ENCODE measurements at places on chromosomes 2 and 18.
A peak's percentile ranks its signal among the peaks of the same experiment; 100 is the strongest.

DNA sequence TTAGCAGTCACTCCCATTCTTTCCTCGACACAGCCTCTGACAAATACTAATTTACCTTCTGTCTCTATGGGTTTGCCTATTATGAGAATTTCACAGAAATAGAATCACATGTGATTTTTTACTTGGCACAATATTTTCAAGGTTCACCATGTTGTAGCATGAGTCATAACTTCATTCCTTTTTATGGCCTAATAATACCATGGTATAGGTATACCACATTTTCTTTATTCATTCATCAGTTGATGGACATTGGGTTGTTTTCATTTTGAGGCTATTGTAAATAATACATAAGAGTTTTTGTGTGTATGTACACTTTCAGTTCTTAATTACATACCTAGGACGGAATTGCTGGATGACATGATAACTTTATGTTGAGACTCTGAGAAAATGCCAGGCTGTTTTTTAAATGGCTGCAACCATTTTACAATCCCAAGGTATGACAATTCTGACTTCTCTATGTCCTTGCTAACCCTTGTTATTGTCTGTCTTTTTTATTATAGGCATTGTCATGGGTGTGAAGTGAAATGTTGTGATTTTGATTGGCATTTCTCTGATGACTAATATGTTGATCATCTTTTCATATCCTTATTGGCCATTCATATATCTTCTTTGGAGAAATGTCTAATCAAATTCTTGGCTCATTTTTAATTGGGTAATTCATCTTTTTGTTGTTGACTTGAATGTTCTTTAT is 87.9 kb downstream of the IRS1 start:
- no peak for DNase-seq

DNA sequence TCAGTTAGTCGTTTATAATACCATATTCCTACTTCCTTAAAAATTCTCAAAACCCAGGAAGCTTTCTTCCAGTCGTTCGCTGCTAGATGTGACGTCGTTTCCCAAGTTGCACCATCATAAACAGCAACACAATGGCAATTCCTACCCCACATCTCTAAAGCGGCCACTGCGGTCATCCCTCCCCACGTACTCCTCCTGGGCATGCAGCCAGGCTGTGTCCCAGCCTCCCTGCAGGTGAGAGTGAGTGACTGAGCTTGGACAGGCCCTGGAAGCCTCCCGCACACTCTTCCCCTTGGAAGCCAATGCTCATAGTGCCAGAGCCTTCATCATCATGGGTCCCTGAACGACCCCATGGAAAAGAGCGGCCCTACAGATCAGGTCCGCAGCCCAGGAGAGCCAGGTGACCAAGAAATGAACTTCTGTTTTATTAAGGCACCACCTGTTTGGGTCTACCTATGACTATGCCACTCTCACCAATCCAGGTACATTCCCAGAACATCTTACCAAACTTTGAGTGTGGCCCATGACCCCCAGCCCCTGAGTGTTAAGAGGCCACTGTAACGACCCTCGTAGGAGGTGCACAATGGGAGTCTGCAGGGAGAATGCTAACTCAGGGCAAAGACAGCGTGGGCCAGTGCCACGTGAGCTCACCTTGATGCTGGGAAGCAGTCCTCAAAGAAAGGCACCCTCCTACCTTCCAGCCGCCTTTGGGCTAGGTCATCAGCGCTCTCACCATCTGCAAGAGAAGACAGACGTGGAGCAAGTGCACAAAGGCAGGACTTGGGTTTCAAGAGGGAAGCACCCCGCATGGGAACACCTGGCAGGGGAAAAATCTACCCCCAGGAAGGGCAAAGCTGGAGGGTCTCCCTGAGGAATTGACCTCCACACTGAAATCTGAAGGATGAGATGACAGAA is 74.7 kb upstream of the RAB6C start:
- peak; percentile 64 for DNase-seq

- DNase-seq: no peak
Observed at GRCh38 chr2:45793305-45793962, 142.0 kb downstream of the PRKCE start.

DNA sequence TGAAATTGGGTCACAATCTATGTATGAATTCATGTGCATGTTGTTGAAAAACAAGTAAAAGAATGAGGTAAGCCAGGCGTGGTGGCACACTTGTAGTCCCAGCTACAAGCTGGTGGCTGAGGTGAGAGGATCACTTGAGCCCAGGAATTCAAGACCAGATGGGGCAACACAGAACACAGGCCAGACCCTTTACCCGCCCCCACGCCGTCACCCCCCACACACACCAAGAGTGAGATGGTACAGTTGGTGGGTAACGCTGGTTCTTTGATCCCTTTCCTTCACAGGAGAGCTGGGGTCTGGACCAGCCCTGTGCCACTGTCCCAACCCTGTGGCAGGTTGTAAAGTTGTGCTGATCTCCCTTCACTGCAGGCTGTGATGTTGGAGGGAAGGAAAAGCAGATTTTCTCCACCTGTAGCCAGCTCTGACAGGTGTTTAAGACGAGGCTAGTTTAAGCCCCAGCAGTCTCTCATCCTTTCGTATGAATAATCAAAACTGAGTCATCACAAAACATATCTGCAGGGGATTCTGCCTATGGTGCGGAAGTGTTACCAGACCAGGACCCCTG is 13.6 kb downstream of the B3GNT2 start:
- DNase-seq: no peak

DNA sequence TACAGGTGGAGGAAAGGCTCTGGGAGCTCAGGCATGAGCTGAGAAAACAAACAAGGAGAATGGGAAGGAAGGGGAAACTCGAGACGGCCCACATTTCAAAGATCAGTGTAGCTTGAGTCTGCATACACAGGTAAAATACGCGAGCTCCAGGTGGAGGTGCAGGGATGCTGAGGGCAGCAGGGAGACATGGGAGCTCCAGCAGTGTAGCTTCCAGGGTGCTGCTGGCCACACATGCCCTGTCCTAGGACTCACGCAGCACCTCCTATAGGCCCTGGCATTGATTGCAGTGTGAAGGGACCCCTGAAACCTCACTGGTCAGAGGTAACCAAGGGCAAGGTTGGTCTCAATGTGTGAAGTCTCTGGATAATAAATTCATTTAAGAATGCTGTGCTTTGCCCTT is 362.8 kb upstream of the HS6ST1 start:
- no peak for DNase-seq

GRCh38 chr2:111698089-111698488 is 185.9 kb downstream of the ANAPC1 start:
- no peak for DNase-seq

- DNase-seq: no peak
Observed at GRCh38 chr2:137254052-137254451, 488.7 kb downstream of the THSD7B start.

- DNase-seq: no peak
Observed at GRCh38 chr18:80159713-80160636, 50.9 kb downstream of the ADNP2 start.

DNA sequence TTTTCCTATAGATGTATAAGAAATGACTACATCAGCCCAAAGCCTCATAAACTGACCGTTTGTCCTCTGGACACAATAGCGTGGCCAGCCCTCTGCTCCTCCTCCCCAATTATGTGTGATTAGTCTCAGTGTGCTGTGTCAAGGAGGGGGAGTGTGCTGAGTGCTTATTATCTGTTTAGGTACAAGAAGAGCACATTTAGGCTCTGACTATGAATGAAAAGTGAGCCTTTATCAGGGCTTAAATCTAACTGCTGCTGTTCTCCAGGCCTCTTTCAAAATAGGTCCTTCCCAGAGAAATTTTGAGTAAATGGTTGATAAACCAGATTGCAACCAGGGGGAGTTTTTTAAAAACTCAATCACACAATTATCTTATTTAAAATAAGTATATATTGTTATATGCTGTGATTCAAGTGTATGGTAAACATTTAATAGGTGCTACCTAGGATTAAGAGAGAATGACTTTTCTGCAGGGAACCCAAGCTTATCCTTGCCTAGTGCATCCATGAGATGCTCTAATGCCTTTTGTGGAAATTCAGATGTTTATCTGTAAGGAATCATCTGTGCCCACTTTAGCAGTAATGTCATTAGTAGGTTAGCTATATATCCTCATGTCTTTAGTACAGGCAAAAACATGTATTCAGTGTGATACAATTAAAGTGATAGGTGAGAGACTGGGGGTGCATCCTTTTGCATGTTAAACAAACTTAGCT is 168.7 kb upstream of the SIX3 start:
- no peak for DNase-seq

- no peak for DNase-seq
Observed at GRCh38 chr2:52880872-52881271, 886.7 kb upstream of the CHAC2 start.

DNA sequence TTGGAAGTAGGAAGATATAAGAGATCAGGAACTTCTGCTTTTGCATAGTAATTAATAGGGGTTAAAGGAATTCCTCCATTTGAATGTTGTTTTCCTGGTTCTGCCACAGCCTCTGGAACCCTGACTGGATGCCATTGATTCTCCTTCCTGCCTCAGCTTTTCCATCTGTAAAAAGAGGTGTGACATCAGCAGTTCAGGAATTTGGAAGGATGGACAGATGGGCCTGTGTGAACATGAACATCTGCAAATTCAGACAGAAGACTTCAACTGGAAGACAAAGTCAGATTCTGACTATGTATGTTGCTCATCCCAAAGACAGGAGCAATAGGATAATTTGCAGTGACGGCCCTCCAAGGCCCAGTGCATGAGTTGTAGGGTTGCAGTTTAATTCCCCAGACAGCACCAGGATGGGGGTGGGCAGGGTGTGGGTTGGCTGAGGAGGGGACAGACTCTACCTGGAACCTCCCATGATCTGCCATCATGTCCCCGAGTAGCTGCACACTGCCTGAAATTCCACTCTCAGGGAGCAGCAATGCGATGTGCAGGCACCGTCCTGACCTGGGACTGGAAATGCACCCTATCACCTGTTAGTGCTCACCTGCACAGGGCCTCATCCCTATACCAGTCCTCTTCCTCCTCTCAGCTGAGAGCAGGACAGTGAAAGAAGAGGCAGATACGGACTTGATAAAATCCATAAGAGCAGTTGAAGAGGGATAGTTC is 98.9 kb upstream of the EPAS1 start:
- DNase-seq: no peak

- no peak for DNase-seq
Observed at GRCh38 chr18:62453864-62454263, 69.0 kb upstream of the ZCCHC2 start.

DNA sequence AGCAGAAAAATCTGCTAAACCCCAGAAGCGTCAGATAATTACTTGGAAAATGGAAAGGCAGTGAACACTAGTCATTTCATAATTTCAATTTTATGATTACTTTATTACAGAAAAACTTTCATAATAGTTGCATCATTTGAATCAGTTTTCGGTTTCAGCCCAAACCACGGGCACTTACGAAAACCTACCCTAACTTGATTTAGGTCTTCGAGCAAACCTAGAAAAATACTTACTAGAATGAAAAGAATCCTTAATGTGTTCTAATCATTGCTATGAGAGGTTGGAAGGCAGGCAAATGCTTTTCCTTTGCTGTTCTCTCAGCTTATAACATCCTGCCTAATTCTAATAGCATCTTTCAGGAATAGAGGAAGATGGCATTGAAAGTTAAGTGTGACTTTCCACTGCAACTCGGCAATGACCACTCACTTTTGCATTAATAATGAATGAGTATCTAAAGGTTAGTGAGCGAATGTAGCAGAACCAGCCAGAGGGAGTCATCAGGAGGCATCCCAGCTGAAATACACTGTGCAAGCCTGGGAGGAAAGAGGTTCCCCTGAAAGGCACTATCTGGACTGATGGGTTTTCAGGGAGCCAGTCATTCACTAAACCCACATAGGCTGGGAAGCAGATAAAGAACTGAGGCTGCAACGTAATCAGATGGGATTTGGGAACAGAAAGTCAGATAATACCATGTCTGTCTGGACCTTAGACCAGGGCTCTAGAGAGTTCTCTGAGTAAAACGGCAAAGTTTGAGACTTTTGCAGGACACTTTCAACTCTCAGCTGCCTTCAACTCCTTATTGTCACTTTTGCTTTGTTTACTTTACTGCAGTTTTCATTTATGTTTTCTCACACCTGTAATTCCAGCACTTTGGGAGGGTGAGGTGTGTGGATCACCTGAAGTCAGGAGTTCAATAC is 520.8 kb downstream of the RNF144A start:
- DNase-seq: no peak

GRCh38 chr18:13477147-13477683 is 249.1 kb downstream of the FAM210A start:
- no peak for DNase-seq

DNA sequence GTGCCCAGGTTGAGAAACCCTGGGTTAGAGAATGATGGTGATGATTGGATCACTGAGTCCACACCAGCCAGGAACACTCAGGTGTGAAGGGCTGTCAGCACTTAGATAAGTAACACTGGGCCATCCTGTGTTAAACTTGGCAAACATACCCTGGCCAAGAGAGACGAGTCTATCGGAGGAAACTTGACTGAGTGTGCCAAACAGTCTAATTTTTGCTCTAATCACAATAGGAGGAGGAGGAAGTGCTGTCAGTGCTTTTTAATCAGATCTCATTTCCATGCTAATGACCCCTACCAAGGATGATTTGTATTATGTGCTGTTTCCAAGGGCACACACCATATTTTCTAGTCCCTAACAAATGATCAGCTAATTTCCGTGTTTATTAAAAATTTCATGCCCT is 63.8 kb upstream of the SEC11C start:
- DNase-seq: no peak

DNA sequence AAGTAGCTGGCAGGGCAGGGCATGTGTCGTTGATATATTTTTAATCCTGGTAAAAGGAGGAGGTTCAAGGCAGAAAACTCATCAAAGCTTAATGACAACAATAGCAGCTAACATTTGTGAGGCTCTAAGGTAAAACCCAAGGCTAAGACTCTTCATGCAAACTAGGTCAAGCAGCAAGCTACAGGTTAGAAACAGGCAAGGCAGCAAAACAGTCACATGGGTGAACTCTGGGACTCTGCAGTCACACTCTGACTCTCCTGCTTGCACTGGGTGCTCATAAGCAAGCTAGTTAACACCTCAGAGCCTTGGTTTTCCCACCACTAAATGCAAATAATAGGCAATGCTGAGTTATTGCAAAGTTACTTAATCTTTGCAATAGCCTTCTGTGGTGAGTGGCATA is 7.9 kb downstream of the IL1RN start:
- DNase-seq: no peak

DNA sequence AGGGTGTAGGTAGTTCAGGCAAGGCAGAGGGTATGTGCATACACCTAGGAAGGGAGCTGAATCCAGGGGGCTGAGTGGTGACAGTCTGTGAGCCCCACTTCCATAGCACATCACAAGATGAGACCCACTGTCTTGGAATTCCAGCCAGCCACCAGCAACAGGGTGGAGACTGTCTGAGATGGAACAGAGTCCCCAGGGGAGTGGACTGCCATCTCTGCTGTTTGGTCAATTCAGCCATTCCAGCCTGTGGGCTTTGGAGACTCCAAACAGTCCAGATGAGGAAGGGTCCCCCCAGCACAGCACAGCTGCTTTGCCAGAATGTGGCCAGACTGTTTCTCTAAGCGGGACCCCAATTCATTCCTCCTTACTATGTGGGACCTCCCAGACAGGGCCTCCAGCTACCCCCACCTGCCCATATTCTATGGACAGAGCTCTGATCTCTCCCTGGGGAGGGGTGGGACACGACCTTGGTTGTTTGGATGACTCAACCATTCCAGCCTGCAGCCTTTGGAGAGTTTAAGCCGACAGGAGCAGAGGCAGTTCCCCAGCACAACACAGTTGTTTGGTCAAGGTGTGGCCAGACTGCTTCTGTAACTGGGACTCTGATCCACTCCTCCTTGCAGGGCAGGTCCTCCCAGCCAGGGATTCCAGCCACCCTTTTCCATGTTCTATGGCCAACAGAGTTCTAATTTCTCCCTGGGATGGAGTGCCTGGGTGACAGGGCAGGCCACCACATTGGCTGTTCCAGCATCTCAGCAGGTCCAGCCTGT is 178.0 kb downstream of the RND3 start:
- no peak for DNase-seq

- DNase-seq: no peak
Observed at GRCh38 chr2:168874368-168875054, 15.7 kb downstream of the SPC25 start.
